ENCODE measurements at places on chromosomes 12 and 14.

- no peak for DNase-seq
Observed at GRCh38 chr12:77328326-77328725, 263.0 kb upstream of the E2F7 start.

DNA sequence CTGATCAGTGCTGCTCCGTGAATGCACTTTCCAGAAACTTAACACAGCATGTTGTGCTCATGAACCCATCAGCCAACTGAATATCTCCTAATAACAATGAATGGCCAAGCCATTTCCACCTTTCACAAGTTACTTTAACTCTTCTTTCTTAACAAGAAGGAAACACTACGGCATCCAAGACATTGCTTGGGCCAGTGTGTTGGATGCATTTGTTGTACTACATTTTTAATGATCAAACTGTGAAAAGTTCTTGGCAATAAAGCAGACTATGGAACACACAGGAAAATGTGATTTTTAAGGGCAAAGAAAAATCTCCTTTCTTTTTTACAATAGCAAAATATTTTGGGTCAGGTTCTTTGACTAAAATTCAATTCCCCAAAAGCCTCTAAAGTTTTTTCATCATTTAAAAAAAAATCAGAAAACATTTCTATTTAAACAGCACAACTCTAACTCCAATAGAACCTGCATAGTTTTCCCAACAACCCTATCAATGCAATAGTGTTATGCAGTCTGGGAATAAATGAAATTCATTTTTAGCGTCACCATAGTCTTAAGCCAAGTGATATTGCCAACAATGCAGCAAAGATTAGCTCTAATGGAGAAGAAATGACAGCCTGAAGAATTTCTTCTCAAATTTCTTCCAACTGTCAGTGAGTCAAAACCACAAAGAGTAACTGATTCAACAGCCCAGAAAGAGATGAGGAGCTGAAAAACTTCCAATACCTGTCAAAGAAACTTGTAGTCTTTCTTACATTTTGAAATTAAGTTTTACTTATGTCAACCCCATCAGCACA lies 50.7 kb upstream of the PTPRR start:
- DNase-seq: no peak

DNA sequence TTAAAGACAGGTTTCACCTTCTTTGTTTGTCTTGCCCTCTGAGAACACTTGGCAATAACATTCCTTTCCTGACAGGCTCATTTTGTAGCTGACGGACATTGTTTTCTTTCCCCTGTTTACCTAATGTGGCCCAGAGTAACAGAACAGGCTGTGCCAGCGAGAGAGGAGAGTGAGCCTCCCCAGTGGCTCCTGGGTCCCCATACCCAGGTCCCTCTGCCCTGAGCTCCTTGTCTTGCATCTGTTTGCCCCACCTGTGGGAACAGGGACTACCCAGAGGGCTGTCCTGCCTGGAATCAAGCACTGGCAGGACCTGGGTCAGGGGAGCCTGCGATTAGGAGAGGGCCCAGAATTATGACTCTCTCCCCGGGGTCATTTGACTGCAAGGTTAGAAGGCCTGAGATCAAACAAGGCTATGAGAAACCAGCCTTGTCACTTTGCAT lies 222.9 kb downstream of the ZFP36L1 start:
- DNase-seq: no peak

- DNase-seq: no peak
Observed at GRCh38 chr14:56137453-56137807, 19.2 kb downstream of the PELI2 start.

DNA sequence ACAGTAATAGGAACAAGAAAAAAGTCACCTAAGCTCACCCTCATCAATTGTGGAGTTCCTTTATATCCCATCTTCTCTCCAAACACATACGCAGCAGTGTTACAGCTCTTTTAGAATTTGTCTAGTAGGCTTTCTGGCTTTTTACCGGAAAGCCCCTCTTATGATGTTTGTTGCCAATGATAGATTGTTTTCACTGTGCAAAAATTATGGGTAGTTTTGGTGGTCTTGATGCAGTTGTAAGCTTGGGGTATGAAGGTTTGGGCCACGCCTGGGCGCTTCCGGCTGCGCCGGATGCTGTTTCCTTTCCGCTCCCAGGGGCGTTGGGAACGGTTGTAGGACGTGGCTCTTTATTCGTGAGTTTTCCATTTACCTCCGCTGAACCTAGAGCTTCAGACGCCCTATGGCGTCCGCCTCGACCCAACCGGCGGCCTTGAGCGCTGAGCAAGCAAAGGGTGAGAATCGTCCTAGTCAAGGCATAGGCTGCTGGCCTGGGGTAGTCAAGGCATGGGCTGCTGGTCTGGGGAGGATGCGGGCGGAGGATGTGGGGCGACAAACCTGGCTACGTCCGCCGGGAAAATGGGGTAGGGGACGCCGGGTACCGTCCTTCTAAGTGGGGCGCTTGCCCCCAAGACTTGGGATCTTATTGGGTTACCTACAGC lies at the start of the genes C12orf57 and RNU7-1:
Gene C12orf57, plus strand, starts transcription at position 301 of the 659 bp plus-strand sequence. Its CDS starts 100 bp downstream, at position 401.
Gene RNU7-1, plus strand, starts transcription at position 95 of the 659 bp plus-strand sequence.
- DNase-seq: peak; percentile 88

GRCh38 chr12:121748218-121748570 lies 35.6 kb downstream of the TMEM120B start:
- DNase-seq: no peak

DNA sequence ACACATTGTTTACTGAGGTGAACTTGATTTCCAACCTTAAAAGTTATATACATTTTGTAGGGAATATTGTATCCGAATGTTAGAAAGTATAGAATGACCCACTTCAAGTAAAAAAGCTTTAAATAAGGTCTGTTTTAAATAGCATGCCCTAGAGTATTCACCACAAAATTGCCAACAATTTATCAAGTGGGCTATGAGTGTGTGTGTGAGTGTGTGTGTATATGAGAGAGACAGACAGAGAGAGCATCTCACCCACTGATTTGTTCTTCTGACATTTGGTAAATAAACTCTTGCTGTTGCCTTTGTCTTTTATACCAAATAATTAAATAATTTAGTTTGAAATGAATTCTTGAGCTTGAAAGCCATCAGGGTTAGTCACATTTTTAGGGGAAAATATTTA lies 29.8 kb upstream of the RAP1B start:
- DNase-seq: no peak

- DNase-seq: no peak
Observed at GRCh38 chr14:33441633-33442032, 503.0 kb downstream of the NPAS3 start.

DNA sequence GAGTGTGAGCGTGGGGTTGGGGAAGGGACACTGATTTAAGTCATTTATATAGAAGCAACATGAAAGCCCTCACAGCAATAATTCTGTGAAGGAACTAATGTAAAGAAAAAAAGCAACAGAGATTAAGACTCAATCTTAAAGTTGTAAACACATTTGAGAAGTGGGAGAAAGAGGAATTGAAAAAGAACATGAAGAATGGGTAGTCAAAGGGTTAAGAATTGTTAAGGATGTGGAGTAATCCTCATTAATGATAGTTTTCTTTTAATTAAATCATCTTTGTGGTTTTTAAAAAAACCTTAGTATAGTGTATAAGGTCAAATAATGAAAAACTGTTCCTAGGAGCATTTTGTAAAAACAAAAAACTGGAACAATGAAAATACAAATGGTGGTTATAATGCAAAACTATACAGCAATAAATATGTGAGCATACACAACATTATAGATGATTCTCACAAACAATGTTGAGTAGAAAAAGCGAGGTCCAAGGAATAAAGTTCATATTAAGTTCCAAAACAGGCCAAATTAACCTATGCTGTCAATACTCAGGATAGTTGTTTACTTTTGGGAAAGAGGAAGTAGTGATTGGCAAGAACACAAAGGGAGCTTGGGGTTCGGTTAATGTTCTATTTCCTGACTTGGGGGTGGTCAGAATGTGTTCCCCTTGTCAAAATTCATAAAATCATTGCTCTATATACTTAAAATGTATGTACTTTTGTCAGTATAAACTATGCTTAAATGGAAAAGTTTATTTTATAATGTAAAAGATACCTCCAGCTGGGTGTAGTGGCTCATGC lies 120.4 kb upstream of the ATF7IP start:
- no peak for DNase-seq

DNA sequence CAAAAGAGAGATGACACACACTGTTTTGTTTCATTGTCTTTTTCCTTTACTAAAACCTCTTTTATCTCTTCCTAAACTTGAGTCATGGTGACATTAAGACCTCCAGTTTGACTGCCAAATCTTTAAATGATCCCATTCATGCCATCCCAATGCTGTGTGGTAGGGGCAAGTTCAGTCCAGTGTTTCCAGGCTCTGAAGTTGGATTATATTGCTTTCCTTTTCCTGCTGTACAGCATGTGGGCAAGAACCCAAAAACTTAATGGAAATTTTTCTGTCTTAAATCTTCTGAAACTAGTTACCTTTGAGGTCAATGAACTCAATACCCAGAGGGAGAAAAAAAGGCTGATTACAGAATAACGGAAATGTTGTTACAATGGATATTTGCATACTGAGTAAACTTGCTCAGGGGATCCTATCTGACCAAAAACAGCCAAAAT lies 187.1 kb upstream of the FAR2 start:
- no peak for DNase-seq

DNA sequence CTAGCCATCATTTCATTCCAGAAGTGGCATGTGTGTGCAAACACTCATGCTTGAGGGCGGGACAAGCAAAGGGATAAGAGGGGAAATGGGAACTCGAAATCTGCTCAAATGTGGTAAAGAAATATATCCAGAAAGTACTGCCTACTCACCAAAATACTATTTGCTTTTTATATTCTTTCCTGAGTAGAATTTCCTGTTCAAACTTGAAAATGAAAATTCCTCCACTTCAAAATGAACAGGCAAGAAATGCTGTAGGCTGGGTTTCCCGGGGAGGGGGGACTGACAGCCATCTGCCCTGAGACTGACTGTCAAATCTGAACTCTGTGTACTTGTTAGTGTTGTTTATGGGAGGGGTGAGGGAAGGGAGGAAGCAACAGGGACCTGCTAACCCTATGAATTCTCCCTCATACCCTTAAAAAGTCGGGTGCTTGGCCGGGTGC lies 34.6 kb downstream of the NTF3 start:
- no peak for DNase-seq

- no peak for DNase-seq
Observed at GRCh38 chr14:54025661-54026060, 69.0 kb upstream of the BMP4 start.

DNA sequence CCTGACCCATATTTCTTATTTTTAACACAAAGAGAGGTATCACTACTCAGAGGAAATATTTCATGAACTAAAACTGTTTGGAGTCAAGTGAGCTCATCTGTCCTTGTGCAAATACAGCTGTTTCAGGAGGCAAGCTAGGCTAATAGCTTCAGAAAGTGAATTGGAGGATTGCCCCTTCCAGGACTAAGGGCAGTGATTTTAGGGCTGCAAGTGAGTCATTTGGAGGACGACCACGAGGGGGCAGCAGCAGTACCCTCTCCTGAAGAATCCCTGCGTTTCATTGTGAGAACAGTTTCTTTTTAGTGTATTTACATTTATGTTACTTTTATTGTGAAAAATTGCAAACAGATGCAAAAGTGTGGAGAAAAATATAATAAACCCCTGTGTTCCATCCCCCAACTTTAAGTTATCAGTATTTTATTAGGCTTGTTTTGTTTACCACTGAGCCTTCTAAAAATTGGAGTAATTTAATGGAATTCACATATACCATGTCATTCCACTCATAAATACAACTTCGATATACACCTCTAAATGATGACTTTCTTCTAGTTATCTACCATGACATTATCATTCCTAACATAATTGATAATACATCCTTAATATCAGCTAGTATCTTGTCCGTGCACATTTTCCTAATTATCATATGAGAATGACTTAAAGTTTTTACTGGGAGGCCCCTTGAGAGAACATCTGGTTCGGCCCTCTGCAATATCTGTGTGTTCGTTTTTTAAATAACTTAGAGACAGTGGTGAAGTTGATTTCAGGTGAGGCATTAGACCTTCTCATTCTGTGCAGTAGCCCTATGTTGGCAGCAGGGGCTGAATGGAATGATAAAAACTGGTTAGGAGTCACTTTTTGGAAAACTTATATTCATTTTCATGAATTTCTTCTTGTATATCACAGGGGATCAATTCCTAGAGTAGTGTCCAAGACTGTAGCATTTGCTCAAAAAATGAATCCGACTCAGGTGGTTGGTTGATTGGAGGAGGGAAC lies 13.7 kb downstream of the FOXJ2 start:
- peak; percentile 74 for DNase-seq

DNA sequence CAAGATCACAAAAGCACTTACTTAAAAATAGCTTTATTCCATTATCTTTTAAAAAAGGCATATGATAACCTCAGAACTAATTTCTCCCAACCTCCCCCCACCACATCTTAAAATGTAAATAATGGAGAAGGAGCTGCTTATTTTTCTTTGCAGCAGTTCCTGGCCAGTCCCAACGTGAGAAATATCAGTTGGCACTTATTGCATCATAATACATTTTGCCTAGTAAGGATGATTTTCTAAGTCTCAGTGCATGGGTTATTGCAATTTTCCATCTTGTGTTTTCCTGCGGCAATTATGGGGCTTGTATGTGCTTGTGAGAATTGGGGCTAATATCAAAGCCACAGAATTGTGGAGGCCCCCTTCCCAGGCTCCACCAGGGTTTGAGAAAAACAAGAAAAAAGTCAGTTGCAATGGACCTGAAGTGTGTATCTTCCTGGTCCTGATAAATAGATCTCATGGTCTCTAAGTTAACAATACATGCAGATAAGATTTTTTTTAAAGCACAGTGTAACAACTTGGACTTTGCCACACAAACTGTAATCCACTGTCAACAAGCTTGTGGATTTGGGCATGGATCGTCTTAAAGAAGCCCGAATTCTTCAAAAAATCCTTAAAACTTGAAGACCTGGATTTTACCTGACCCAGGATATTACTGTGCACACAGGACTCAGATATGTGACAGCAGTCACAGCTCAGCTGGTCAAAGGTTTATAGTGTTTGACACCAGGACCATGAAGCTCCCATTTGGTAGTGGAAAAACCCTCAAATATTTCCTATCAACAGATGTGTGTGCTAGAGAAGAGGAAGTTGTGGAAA lies 2.8 kb upstream of the WSB2 start:
- DNase-seq: no peak

DNA sequence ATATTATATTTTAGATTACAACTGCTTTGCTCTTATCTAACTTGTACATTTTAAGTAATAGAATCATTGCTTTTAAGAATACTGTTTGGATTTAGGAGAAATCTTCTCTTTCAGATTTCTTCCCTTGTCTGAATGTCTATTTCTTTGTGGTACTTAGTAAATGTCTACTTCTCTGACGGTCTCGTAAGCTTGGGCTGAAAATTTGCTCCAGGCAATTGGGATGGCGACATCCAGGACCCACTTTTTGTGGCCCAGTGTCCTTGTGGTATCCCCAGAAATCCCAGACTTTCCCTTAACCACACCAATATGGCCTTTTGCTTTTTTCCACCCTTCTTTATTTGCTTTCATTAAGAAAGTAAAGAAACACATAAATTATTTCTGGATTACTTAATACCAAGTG lies 24.0 kb upstream of the CCER1 start:
- no peak for DNase-seq

GRCh38 chr12:103102225-103102744 lies 144.8 kb downstream of the ASCL1 start:
- no peak for DNase-seq

DNA sequence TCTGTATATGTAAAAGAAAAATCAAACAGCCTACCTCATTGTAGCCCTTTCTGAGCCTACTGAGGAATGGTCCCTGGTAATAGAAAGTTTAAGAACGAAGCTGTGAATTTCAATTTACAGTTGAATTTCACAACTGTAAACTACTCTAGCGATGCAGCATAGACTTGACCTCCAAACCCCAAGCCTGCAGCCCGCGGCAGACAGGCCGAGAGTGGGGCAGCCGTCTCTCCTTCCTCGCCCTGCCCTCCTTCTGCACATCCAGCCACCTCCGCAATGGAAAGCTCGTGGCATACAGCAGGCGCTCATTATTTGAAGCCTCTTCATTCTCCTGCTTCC lies 15.3 kb downstream of the RNASE2 start:
- DNase-seq: no peak

Measured in CD8-positive, alpha-beta memory T cell (primary cell).